Memory B cell (primary cell): ENCODE measurements at places on chromosomes 16 and 17.

GRCh38 chr16:86232496-86232895 is 277.8 kb upstream of the FOXF1 start:
- DNase-seq, result no peak

DNA sequence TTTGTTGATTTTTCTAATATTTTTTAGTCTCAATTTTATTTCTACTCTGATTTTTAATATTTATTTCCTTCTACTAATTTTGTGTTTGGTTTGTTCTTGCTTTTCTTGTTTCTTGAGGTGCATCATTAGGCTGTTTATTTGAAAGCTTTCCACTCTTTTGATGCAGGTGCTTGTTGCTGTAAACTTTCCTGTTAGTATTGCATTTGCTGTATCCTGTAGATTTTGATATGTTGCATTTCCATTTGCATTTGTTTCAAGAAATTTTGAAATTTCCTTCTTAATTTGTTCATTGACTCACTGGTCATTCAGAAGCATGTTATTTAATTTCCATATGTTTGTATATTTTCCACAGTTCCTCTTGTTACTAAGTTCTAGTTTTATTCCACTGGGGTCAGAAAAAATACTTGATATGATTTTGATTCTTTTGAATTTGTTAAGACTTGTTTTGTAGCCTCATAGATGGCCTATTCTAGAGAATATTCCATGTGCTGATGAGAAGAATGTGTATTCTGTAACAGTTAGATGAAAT is 43.1 kb upstream of the NACA2 start:
- no peak for DNase-seq

DNA sequence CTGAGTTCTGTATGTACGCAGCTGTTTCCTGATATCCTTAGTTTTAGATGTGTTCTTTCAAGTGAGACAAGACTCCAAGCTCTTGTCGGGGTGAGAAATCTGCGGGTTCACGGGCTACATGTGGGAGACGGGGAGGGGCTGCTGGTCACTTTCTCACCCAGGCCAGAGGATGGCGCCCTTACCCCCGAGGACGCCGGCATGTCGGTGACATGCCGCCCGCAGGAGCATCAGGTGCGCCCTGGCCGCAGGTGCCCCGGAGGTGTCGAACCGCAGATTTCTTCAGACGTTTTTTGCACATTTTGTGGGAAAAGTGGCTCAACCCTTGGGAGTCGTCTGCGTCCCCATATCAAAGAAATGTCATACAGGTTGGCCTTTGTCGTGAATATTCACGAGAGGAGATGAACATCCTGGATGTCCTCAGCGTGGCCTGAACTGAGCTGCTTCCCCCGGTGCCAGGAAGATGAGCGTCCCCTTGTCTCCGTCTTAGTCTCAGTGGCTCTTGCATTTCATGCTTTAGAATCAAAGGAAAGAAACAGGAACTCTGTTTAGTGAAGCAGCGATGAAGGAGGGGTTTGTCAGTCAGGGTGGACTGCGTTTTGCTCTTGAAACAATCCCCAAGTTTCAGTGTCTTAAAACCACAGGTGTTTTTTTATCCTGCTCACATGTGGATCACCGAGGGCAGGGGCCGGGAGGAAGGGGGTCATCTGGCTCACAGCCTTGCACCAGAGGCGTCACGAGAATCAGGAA is 75.4 kb upstream of the ZNF750 start:
- peak; percentile 24 for DNase-seq

DNA sequence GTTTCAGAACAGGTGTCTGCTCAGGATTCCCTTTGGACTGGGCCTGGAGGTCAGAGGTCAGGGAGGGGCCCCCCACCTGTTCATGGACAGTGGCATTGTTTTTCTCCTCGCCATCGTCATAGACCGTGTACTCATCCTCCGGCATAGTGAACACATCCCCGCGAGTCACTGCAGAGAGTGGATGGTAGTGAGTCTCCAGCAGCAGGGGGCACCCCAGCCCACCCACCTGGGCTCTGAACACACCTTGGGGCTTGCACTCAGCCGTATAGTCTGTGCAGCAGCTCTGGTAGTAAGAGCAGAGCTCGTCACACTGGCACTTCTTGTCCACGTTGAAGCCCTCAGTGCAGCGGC is 448 bp downstream of the VTN start:
- DNase-seq, result no peak

GRCh38 chr17:49580055-49580721 is 4.5 kb downstream of the NXPH3 start:
- no peak for DNase-seq

DNA sequence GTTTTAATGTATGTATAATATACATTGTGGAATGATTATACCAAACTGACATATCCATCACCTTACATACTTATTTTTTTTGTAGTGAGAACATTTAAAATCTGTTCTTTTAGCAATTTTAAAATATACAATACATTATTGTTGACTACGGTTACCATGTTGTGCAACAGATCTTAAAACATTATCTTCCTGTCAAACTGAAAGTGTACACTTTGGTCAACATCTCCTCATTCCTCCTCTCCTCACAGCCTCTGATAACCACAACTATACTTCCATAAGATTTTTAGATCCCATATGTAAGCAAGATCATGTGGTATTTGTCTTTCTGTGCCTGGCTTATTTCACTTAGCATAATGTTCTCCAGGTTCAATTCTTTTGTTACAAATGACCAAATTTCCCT is 7.5 kb upstream of the DNAJA2 start:
- no peak for DNase-seq

GRCh38 chr16:73912281-73912680 is 384.3 kb upstream of the PSMD7 start:
- no peak for DNase-seq

DNA sequence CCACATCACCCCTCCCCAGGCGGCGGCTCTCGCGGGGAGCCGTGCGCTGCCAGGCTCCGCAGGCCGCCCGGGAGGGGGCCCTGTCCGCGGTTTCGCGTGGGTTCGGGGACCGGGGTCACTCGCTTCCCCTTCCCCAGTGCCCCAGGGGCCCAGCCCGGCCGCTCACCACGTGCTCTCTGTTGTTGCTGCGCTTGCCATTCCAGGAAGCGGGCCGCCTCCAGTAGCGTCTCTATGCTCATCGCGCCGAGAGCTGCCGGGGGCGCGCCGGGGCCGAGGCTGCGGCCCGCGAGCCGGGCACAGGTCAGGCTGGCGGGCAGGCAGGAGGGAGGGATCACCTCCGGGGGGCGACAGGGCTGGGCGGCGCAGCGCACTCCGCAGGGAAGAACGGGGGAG is 390 bp downstream of the MNT start:
- peak; percentile 67 for DNase-seq

DNA sequence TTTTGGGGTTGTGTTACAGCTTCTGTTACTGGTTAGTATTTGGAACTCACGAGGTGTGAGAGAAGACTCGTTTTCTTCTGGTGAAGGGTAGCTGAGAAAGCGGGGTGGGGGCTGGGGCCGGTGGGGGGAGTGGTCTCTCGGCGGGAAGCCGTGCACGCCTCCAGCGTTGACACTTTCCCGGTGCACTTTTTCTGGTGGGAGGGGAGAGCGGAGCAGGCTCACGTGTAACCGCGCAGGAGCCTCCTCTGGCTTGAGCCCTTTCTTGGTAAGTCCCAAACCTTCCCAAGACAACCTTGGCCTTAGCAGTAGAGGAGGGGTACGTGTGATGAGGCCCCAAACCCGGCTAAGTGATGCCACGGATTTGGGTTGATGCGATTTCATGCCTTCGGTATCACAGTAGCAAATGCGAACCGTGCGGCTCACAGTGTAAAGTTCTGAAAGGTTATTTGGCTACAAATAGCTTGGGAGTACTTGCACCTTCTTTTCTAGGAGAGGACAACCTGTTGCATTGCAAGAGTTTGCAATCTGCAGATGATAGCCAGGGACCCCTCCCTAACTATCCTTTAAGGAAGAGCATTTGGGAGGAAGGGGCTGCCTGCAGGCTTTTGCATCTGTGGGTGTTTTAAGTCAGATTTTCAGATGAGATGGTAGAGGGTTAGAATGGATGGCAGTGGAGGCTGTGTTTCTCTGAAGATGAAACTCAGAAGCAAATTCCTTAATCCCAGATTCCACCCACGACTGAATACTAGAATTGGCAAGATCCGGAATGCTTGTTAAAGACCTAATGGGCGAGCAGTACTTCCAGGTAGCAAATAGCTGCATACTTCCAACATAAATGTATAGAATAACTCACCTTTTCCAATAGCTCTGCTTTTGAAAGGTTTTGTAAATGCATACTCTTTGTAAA is 1.5 kb downstream of the HLF start:
- DNase-seq, result no peak

DNA sequence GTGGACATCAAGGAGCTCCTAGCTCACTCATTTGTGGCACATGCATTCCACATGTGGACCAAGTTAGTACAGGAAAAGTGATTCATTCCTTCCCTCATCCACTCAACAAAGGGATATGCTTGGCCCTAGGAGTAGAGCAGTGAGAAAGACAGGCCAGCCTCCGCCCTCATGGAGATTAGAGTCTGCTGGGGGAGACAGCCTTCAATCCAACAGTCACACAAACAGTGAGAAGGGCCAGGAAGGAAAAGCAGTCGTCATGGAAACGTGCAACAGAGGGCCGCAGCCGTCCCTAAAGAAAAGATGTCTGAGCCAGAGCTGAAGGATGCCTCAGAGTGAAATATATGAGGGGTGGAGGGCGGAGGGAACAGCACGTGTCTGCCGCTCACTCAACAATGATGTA is 109.9 kb downstream of the VPS53 start:
- no peak for DNase-seq

DNA sequence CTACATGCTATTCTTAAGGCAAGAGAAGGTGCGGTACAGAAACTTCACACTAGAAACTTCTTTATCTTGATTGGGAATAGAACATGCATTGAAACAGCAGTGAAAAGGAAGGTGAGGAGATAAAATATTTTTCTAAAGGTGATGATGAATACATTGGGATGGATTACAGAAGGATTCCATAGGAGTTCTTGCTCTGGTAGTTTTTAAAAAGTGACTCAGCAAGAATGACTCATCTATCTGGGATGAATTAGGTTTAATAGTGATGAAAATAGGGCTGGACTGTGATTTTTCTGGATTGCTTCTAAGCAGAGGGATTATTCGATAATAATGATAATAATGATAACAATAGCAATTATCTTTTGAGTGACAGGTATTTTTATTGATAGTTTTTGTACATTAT is 65.6 kb upstream of the HS3ST4 start:
- DNase-seq, result no peak

DNA sequence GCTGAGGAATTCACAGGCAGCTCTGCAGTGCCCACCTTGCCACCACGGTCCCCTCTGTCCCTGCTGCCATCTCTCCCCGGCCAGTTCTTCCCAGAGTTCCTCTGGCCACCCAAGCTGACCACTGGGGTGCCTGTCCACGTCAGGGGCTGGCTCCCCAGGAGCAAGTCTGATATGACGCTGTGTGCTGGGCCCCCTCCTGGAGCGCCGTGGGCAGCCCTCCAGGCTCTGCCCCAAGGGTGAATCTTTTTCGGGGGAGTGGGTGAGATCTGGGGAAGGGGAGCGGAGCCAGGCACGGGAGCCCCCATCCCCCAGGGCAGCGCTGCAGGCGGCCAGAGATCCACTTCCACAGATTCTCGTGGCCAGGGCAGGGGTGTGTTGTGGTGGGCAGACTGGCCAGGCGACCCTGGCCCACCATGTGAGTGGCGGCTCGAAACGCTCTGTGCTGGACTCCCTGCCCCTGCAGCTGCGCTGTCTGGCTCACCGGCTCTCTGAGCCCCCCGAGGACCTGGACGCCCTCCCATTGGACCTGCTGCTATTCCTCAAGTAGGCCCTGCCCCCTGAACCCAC is 3.7 kb downstream of the MSLN start:
- no peak for DNase-seq

- peak; percentile 10 for DNase-seq
Observed at GRCh38 chr16:68116256-68116867, 31.2 kb downstream of the NFATC3 start.

DNA sequence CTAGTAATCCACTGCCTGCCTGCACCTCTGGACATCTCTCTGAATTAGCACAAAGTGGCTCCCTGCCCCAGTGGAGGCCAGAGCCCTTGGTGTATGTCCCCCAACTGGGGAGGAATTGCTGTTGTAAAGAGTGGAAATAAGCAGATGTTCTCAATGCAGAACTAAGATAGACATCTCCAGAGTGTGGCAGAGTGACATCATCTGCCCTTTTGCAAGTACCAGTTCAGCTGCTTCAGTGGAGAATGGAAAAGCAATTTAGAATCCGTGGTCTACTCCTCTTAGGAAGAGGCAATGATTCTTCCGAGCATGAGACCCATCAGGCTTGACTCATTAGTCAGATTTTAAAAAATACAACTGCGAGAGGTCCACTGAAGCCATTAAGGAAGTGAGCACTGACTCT is 1512.0 kb upstream of the GOT2 start:
- no peak for DNase-seq
